ENCODE measurements at places on chromosomes 4 and X.

DNA sequence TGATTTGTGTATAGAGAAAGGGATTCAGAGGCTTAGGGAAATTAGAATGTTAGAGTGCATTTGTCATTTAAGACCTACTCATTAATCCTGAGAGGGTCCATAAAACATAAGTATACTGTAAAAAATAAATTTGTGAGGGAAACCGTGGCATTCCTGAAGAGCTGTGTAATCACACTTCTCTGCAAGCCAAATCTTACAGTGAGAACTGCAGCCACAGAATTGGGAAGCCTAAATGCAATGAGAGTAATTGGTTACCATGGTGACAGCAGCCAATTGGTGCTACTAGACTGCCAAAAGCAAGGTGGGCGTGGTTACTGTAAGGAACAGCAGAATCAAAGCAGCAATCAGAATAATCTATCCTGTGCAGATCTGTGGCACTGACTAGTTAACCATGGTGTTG, 345.2 kb upstream of the GRID2 start:
- no peak for DNase-seq

DNA sequence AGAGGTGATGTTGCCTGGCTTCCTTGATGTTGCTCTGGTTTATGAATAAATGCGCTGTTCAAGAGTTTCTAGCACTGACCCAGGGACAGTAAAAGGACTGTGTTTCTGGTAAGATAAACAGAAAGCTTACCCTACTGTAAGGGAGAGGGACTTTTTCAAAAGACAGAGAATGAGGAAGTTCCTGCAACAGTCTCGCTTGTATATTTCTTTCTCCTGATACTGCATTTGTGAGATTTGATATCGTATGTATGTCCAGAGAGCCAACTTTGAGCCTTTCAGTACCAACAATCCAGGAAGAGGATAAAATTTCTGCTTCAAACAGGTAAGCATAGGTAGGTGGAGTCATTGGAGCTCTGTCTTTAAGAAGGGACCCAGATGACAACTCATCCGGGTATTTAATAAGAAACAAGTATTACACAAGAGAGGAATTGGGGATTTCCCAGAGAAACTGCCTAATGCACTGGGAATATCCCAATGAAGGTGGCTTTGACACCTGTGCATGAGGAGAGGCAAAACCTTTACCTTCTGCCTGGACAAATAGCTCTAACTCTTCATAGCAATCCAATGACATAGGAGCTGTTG, 773 bp downstream of the DAPP1 start:
- DNase-seq, result no peak

- DNase-seq, result no peak
These were observed 2.6 kb downstream of the HCCS start for GRCh38 chrX:11113731-11114130.

DNA sequence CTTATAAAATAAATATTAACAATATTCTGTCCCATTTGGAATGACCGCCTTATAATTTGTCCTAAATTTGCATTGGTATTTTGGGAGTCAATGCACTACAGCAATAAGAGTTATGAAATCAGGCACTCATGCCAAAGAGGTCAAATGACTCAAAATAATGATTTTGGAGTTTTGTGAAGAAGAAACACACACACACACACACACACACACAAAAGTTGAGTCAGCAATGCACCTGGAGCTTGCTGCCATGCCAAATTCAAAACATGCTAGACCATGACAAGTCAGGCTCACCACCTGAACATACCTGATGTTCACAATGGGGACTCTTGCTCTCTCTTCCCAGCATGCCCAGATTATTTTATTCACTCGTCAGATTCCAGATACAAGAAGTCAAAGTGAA, 56.7 kb downstream of the PROM1 start:
- DNase-seq, result no peak

DNA sequence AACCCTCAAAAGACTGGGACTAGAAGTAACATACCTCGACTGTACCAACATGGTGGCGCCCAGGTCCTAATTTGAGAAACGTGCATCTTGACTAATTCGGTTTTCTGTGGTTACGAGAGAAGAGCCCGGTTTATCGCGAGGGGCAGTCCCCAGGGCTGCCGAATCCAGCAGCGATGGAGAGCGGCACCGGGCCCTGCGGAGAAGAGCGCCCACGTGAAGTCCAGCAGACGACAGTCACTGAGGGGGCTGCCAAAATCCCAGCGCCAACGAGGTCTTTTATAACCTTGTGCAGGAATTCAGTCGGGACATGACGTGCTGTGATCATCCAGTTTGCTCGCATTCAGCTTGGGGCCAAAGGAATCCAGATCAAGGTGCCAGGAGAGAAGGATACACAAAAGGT, 187.5 kb upstream of the SLITRK2 start:
- no peak for DNase-seq

GRCh38 chr4:67452100-67452845, 93.0 kb downstream of the CENPC start:
- DNase-seq, result no peak

- DNase-seq, result peak; percentile 32
These were observed 172.7 kb downstream of the MID1 start for GRCh38 chrX:10447564-10448214.

- no peak for DNase-seq
These were observed 45.1 kb downstream of the RHOH start for GRCh38 chr4:40241941-40242340.

- no peak for DNase-seq
These were observed 118.6 kb upstream of the FTHL17 start for GRCh38 chrX:31190221-31190975.

- DNase-seq, result no peak
These were observed 8.1 kb upstream of the MRPL1 start for GRCh38 chr4:77854431-77855111.

DNA sequence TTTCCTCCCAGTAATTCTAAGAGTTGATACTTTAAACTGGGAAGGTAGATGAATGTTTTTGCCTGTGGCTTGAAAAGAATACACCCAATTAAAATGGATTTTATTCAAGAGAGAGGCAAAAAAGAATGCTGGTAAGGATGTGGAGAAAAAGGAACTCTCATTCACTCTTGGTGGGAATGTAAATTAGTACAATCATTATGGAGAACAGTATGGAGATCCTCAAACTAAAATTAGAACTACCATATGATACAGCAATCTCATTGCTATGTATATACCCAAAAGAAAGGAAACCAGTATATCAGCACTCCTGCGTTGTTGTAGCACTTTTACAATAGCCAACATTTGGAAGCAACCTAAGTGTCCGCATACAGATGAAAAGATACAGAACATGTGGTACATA, 75.2 kb downstream of the ANKRD50 start:
- DNase-seq, result no peak

DNA sequence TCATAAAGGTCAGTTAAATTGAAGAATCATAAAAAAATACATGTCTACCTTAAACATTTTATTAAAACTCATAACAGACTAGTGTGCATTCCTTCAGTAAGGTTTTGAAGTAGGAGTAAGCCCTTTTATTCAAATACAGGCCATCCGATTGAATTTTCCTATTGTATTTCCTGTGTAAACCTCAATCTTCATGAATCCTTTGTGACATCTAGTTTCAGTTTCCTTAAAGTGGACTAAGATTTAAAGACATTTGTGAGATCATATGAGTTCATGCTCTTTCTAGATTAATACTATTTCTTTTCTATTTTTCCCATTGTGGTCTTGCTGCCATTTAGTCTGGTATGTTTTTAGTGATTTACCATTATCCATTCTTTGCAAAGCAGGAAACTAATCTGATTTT, 644.7 kb upstream of the BOD1L1 start:
- no peak for DNase-seq

GRCh38 chrX:24079411-24079810, 24.7 kb downstream of the EIF2S3 start:
- no peak for DNase-seq

- DNase-seq, result no peak
These were observed 116.5 kb upstream of the NDST4 start for GRCh38 chr4:115229873-115230272.

DNA sequence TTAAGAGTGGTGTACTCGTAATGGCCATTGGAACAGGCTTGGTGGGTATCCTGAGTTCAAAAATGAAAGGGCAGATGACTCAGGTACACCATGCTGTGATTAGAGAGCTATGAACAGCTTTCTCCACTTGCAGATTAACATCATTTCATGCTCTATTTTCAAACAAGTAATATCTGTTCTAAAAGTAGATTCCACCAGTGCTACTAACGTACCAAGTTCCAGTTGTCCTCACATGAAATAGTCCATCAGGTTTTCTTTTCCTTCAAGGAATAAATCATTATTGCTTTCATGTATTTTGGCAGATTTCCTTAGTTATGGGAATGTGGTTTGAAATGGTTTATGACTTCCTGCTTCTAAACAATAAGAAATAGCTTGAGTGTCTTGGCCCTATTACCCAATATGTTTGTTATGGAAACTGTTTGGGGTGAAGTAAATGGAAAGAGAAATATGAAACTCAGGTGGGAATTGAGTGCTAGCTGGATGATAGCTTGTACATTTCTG, 49.9 kb downstream of the PCDH7 start:
- DNase-seq, result no peak

- no peak for DNase-seq
These were observed 410.3 kb downstream of the RPA4 start for GRCh38 chrX:97294041-97294440.

- DNase-seq, result no peak
These were observed 26.7 kb upstream of the ING2 start for GRCh38 chr4:183478123-183478522.

DNA sequence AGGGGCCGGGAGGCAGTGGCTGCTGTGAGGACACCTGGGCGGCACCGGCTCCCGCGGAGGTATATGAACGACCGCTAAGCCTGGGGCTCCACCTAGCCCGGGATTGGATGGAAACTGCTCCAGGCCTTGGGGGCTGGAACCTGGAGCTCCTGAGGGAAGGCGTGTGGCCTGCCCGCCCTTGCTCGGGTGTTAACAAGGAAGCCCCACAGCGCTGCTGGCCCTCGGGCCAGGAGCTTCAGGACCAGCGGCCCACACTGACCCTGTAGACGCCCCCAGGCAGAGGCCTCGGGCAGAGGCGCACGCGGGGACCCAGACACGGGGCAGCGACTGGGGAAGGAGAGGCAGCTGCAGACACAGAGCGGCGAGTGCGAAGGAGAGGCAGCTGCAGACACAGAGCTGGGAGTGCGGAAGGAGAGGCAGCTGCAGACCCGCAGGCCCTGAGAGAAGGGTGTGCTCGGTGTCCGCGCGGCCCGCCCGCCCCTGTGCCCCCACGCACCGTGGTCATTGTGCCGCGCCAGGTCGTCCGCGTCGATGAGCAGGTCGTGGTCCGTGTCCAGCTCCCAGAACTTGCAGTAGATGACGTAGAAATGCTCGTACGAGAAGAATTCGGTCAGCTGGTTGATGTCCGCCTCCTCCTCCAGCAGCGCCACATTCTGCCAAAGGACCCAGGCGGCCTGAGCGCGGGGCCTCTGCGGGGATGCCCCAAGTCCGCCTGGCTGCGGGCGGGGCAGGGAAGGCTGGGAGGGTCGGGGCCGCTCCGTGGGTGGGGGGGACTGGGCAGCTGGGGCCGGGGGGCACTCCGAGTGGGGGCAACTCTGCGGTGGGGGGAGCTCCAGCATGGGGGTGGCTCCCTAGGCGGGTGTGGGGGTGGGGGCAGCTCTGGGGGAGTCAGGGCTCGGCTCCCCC, 26.7 kb upstream of the GTPBP6 start:
- DNase-seq, result no peak

DNA sequence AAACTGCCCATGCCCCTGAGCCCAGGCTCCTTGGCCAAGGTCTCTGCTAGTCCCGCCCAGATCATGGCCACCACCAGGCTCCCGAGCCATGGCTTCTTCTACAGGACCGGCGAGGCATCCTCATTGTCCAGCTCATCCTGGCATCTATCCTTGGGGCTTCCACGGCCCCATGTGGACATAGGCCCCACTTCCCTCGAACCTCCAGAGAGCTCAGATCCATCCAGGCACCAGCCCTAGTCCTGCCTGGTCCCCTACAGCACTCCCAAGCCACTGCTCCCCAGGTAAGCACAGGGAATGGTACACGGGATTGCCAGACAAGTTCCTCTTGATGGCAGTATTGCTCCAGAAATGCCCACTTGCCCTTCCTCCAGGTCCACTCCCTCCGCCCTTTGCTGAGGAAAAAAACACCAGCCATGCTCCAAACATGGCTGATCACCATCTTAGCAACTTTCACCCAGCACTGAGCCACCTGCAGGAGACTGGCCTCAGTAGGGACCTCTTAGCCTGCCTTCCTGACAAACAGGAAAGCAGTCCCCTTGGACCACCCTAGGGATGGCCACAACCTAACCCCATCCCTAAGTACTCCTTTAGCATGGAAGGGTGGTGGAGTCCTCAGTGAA, 272.1 kb upstream of the AGTR2 start:
- peak; percentile 53 for DNase-seq

DNA sequence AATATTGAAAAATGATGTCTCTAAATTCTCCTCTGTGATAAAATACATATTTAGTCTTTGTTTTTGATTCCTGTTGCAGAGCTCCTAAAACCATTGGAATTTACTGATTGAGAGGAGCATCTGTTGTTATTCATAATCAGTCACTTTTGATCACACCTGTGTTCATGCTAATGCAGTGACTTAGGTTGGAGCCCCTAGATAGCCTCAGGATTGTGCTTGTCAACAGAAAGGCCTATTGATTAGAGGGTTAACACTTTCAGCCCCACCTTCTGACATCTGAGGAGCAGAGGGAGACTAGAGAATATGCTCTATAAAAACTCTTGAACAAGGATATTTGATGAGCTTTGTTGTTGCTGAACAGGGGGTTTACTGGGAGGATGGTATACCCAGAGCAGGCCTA, 409.5 kb upstream of the ADGRL3 start:
- no peak for DNase-seq

DNA sequence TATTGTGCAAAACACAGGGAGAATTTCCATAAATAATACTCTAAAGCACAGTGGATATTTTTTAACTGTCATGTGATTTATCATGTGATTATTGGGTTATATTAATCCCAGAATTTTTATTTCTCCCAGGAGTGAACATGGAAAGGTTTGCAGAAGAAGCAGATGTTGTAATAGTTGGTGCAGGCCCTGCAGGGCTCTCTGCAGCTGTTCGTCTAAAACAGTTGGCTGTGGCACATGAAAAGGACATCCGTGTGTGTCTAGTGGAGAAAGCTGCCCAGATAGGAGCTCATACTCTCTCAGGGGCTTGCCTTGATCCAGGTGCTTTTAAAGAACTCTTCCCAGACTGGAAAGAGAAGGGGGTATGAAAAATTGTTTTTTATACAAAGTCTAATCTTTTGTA, 10.0 kb downstream of the ETFDH start:
- no peak for DNase-seq

DNA sequence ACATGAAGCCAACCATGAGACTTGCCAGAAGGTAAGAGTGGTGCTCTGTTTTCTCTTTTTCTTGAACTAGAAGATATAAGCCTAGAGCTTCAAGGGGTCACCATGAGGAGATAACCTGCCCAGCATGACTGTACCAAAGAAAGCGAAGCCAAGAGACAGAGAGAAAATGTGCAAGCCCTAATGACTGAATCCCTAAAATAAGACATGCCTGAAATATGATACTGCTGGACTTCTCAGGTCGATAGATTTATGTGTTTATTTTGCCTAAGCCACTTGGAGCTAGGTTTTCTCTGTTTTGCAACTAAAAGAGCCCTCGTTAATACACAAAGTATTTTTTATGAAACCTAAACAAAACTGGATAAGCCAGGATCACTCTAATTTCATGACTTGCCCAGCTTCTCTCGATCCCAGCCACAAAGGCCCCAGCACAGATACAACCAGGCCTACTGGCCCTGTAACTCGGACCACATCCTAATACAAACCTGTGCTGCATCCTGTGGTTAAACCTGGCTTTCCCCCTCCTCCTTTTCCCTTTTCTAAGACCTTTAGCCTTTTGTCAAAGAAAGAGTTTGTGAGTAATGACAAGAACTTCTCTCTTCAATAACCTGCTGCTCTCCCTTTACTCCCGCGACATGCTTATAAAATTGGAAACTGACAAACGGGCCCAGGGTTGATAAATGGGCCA, 185.8 kb downstream of the APBB2 start:
- no peak for DNase-seq

Data from breast epithelium (tissue), 4 donors.